ENCODE measurements at places on chromosomes 13 and 19.
A peak's percentile ranks its signal among the peaks of the same experiment; 100 is the strongest.

GRCh38 chr13:33119856-33120543 lies 103.8 kb downstream of the KL start:
- no peak for DNase-seq

- no peak for DNase-seq
Observed at GRCh38 chr13:101565317-101565716, 112.8 kb downstream of the ITGBL1 start.

GRCh38 chr13:35675651-35676050 lies 199.2 kb upstream of the MAB21L1 start:
- no peak for DNase-seq

- DNase-seq: no peak
Observed at GRCh38 chr13:36840718-36841250, 21.8 kb downstream of the RFXAP start.

GRCh38 chr19:28242317-28242927 lies 970.5 kb downstream of the UQCRFS1 start:
- no peak for DNase-seq

- no peak for DNase-seq
Observed at GRCh38 chr13:84362777-84363176, 480.5 kb upstream of the SLITRK1 start.

DNA sequence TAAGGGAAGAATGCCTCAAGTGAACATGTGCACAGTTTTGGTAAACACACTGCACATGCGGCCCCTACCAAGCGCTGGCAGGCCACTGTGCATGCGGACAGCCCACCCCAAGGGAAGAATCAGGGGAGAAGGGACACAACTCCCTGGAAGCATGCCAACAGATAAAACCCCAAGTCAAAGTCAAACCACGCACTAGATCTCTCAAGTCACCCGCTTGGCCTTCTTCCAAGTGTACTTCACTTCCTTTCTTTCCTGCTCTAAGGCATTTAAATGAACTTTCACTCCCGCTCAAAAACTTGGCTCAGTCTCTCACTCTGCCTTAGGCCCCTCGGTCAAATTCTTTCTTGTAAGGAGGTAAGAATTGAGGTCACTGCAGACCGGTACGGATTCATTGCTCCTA lies 4.6 kb upstream of the RFXAP start:
- DNase-seq: no peak

DNA sequence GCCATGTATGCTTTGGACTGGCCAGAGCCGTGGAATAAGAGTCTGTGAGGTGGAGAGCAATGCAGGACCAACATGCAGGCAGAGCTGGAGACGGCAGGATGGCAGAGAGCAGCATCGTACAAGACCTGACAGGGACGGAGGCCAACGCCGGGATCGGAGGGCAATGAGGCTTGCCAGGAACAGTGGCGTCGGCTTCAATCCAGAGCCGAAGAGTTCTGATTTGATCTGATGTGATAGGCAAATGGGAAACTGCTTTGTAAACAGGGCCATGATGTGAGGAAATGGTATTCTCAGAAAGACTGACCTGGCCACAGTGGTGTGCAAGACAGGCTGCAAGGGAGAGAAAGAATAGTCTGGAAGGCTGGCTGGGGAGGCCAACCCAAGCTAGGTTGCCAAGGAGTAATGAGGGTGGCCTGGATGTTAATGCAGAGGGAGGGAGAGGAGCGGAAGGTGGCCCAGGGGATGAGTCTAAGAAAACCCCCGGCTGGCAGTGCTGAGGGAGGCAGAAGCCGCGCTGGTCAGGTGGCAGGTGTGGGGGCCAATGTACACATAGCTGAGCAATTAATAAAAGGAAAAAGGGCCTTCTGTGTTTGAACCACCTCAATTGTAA lies 26.7 kb downstream of the RCBTB2 start:
- no peak for DNase-seq

DNA sequence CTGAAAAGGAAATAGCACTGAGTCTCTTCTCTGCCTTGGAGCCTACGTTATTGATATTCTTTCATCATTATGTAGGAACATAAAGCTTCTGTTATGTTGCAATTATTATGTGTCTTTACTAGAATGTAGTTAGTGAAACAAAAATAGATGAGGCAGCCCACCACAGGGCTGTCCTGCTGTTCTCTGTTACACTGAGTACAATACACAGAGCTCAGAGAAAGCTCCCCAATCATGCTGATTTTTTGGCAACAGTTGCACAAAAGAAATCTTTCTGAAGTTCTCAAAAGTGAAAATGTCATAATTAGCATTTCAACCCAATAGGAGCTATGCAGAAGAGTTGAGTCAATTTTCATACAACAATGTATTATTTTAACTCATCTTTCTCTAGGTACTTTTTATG lies 119.5 kb downstream of the EFNB2 start:
- DNase-seq: no peak

GRCh38 chr19:12666265-12667048 lies at the start of the genes MAN2B1 and WDR83:
Gene MAN2B1, minus strand, starts transcription at chr19:12666742. Its CDS starts 41 bp downstream, at chr19:12666701.
Gene WDR83, plus strand, starts transcription at chr19:12666807. Its CDS starts 2,984 bp downstream, at chr19:12669791.
- peak; percentile 69 for DNase-seq

DNA sequence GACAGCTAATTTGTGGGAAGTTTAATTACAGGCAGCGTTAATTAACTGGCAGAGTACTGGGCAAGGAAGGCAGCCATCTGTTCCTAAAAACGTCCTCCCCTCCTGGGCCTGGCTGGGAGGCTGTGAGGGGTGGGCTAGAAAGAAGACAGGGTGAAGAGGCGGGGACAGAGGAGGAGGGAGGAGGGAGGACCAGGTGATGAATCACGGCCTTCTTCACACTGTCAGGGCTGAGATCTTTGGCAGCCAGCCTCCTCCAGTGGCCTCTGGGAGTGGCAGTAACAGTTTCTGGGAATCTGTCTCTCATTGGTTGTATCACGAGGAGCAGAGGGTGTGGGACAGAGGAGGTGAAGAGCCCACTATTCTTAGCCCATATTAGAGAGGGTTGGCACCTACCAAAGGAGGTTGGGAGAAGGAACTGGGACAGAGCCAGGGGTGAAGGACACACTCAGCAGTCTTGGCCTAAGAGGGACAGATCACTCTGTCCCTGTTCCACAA lies 9.6 kb upstream of the ZNRF4 start:
- DNase-seq: no peak

- no peak for DNase-seq
Observed at GRCh38 chr13:95212983-95213850, 88.0 kb downstream of the ABCC4 start.

GRCh38 chr19:35155441-35155840 lies 906 bp downstream of the FXYD5 start:
- no peak for DNase-seq

- DNase-seq: no peak
Observed at GRCh38 chr19:10207026-10207425, 12.3 kb upstream of the DNMT1 start.

DNA sequence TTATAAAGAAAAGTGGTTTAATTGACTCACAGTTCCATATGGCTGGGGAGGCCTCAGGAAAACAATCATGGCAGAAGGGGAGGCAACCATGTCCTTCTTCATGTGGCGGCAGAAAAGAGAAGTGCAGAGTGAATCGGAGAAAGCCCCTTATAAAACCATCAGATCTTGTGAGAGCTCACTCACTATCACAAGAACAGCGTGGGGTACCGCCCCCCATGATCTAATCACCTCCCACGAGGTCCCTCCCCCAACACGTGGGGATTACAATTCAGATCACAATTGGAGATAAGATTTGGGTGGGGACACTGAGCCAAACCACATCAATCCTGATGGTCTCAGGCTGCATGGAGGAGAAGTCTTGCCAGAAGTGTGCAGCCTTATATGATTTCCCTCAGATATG lies 26.0 kb downstream of the TM9SF2 start:
- DNase-seq: no peak

DNA sequence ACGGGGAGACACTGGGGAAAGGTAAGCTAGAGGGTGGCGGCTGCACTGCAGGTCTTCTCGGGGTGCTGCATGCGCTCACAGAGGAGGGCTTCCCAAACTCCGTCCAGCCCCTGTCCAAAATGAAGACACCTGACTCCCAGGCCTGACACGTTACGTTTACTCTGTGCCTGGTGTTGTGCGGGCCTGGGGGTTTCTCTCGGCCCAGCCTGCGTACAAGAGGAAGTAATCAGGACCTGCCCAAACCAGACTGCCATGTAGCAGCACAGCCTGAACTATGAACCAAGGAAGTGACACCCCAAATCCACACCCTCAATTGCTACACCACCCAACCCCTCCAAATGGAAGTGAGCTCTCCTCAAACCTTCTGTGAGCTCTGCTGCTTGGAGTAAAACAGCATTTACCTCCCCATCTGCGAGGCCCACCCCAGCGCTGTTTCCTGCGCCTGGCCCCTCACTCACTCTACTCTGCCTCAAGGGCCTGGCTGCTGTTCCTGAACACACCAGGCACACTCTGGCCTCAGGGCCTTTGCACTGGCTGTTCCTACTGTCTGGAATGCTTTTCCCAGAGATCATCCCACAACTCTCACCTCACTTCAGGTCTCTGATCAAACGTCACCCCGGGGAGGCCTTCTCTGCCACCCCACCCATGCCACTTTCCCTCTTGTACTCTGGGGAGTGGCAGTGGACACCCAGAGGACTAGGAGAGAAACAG lies 3.0 kb downstream of the HSPBP1 start:
- no peak for DNase-seq

DNA sequence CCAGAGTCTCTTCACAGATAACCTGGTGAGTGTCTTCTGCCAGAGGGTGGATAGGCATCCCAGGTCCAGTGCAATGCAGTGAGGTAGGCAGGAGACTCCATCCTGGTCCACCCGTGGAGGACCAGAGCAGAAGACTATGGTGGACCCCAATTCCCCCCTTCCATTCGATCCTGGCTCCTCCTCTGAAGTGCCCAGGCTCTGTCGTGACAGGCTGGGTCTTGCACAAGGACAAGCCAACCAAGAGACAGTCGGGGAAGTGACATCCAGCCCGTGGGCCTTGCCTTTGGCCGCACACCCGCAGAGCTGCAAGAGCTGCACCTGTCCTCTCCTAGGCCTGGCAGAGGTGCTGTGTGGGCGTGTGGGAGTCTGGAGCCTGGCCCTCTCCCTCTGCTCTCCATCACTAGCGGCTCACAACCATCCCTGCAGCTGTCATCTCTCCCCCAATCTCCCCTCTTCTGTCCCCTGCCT lies 3.1 kb downstream of the ZNF784 start:
- DNase-seq: no peak

GRCh38 chr19:17784201-17785008 lies 10.5 kb upstream of the B3GNT3 start:
- peak; percentile 61 for DNase-seq

DNA sequence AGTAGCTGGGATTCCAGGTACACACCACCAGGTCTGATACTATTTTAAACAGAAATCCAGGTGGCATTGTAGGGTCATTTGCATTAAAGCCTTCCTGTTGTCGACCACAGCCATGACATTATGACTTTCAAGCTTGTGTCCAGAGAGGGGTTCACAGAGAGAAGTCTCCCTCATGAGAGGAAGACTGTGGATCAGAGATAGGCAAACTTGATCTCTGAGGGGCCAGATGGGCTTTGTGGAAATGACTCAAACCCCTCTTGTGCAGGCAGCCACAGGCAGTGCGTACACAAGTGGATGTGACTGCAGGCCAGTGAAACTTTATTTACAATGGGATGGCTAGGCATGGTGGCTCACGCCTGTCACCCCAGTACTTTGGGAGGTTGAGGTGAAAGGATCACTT lies 27.8 kb upstream of the F2RL3 start:
- DNase-seq: no peak

GRCh38 chr19:46009530-46010510 lies 13.0 kb downstream of the PGLYRP1 start:
- peak; percentile 46 for DNase-seq

- no peak for DNase-seq
Observed at GRCh38 chr13:22219709-22220108, 548.8 kb downstream of the FGF9 start.

- no peak for DNase-seq
Observed at GRCh38 chr19:51458899-51459505, 748 bp upstream of the SIGLEC8 start.

GRCh38 chr13:35987572-35988513 lies 143.3 kb downstream of the DCLK1 start:
- DNase-seq: no peak

DNA sequence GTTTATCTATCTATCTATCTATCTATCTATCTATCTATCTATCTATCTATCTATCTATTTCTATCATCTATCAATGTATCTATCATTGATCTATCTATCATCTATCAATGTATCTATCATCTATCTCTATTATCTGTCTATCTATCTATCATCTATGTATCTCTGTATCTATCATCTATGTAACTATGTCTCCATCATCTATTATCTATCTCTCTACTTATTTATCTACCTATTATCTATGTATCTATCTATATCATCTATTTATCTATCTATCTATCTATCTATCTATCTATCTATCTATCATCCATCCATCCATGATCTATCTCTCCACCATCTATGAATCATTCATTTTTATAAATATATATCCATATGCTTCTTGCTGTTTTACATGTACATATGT lies 15.8 kb downstream of the CYP4F3 start:
- no peak for DNase-seq

Measured in T follicular helper cell (primary cell).